ENCODE measurements at places on chromosomes 13 and 19.

DNA sequence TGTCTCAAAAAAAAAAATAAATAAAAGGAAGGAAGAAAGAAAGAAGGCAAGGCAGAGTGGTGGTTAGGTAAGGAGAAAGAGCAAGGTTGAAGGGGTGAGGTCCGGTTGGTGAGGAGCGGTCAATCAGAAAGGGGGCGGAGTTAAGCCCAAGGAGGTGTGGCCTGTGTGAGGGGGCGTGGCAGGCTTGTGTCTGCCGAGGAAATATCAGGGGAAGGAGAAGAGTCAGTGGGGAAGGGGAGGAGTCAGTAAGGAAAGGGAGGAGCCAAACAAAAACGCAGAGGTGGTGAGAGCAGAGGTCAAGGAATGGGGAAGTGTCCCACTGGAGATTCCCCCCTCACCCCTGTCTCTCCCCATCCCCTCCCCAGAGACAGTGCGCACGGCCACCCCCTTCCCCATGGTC is 5.9 kb downstream of the CACNG7 start:
- peak; percentile 83 for DNase-seq

DNA sequence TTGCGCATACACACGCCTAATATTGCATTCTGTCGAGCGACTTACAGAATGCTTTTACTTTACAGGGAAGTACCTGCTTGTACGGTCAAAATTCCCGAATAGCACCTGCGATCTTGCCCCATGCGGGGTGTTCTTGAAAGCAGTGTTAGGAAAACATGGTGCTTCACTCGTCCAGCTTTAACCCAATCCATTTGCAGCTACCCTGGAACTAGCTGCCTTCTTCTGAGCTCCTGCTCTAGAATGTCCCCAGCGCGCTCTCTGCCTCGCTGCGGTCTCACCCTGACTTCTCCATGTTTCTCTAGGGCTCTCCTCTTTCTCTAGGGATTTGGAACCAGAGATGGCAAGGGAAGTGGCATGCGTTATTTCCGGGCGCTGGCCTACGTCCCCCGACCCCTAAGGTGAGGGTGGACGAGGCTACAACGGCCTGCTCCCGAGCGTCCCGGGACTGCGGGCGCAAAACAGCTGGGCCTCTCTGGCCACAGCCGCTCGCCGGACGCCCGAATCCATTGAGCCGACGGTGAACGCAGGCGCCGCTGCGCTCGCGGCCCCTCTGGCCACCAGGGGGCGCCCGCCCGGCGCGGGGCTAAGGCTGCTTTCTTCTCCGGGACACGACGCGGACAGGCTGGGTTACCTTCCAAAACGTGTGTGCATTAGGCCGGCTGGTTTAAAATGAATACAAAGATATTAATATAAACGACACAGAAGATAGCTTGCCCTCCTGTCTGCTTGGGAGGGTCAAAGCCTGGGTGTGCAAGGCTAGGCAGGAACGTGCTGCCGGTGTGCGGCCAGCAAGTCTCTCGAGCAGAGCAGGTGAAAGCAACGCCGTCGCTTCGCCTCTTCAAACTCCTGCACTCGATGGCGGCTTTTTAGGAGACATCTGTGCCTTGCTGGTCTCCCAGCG is 1.8 kb upstream of the SPRY2 start:
- DNase-seq = peak; percentile 70

GRCh38 chr13:61413572-61414535 is 1.8 kb downstream of the PCDH20 start:
- peak; percentile 14 for DNase-seq

GRCh38 chr19:1847684-1848398 is 442 bp downstream of the REXO1 start:
- peak; percentile 58 for DNase-seq

GRCh38 chr13:79451500-79451962 is 29.4 kb upstream of the NDFIP2 start:
- DNase-seq = peak; percentile 35

DNA sequence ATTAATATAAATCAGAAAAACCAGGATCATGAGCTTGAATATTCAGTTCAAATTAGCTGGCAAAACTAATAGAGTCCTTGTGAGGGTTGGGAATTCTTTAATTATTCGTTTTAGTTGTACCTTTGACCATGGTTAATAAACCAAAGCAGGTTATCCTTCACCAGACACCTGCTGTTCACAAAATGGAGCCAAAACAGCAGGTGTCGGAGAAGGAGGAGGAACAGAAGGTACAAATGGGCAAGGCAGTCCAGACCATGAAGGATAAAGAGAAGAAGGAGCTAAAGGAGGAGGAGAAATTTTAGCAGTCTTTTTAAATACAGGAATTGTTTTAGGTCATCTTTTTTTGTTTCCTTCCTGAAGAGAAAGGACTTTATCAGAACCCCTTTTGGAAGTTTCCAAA is 106.1 kb downstream of the NHLRC3 start:
- no peak for DNase-seq

DNA sequence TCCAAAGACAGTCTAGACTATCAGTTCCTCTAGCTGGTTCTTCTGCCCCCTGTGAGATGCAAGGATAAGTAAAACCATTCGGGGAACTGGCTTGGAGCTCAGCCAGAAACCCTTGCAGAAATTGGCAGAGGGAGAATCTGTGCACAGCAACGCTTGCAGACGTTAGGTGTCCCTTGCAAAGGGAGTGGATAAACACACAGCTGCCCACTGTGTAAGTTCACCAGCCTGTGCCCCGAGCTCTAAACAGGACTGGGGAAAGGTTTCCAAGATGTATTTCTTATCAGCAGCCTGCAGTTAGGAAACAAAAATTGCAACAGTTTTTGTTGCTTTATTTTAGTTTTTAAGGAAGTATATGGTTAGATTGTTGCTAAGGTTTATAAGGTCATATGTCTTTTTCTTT is 19.0 kb upstream of the ADGRE1 start:
- DNase-seq = no peak

- DNase-seq = no peak
Observed at GRCh38 chr13:111945086-111945485, 121.9 kb upstream of the SOX1 start.

- peak; percentile 46 for DNase-seq
Observed at GRCh38 chr19:50820549-50821247, 2.9 kb downstream of the KLK1 start.

GRCh38 chr13:86409466-86410241 is 610.4 kb upstream of the SLITRK6 start:
- no peak for DNase-seq

DNA sequence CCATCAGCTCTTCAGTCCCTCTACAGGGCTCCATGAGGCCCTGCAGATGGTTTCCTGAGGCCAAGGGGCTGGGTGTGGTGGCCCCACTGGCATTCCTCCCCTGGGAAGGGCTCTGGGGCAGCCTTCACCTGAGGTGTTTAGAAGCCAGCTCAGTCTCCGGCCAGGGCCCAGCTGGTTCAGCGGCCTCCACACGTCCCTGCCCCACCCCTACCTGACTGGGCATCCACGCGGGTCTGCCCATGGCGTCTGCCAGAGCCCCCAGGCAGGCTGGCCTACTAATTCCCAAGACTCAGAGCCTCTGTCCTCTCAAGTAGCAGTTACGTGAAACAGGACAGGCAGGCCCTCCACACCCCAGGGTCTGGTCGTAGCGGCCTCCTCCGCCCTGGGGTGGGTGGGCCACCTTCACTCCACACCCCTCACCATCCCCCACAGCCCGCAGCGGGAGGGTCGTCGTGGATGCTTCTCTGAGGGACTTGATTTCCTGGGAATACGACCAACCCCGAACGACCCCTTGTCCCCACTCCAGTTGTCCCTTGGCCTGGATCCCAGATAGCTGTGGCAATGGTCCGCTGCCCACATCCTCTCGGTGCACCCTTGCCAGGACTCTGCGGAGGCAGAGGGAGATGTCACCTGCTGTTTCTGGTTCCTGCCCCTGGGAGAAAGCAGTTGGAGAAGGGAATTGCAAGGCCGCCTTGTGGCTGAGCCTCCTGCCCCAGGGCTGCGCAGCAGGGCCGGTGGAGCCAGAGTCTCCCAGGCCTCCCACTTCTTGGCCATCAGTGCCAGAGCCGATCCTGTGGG is 24.3 kb downstream of the CAPN12 start:
- DNase-seq = no peak

GRCh38 chr13:95480131-95480545 is 72.4 kb upstream of the CLDN10 start:
- DNase-seq = no peak
